ENCODE measurements at places on chromosomes 13 and 19.

DNA sequence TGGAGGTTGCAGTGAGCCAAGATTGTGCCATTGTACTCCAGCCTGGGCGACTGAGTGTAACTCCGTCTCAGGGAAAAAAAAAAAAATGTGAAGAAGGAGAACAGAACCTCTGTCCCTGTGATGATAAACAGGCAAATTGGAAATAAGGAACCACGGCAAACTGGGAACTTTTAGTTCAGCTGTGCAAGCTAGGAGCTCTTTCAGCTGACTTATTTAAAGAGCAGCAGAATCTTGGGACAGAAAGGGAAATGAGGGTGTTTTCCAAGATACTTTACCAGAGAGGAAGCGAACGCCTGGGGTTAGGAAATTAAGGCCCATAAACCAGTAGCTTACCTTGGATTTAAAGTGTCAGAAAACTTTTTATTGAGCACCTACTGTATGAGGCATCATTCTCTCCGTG, 3.0 kb upstream of the UPF1 start:
- DNase-seq, result no peak

- DNase-seq, result peak; percentile 55
These were observed 1.3 kb upstream of the LRCH1 start for GRCh38 chr13:46551410-46552302.

GRCh38 chr13:59545007-59545406, 618.7 kb downstream of the DIAPH3 start:
- no peak for DNase-seq

DNA sequence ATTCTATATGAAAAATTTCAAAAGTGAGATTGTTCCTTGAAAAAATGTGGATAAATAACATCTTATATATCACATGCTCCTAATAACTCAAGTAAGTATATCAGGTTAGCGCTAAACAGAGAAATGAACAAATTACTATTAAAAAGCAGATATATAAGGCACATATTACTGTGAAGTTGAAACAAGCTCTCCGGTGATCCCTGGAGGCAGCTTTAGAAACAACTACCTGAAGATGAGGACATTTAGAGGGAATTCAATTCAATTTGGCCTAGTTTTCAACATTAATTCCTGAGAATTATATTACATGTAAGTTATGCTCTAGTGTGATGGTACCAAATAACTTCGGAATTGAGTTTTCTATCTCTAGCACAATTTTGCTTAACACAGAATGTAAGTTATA, 1373.6 kb upstream of the SPRY2 start:
- DNase-seq, result no peak

DNA sequence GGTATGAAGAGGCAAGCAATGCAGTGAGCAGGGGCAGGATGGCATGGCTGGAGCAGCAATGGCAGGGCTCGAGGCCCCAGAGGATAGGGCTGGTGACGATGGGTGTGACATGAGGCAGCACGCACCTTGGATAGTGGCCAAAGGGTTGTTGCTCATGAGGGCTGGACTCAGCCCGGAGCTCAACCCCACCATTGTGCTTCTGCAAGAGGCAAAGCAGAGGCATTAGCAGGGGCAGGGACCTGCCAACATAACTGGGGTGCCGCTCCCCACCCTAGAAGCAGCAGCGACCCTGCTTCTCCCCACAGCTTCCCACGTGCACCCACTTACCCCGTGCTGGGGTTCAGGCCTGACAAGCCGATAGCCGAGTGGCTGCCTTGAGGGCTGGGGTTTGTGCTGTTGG, 15.8 kb downstream of the ZNF574 start:
- no peak for DNase-seq

DNA sequence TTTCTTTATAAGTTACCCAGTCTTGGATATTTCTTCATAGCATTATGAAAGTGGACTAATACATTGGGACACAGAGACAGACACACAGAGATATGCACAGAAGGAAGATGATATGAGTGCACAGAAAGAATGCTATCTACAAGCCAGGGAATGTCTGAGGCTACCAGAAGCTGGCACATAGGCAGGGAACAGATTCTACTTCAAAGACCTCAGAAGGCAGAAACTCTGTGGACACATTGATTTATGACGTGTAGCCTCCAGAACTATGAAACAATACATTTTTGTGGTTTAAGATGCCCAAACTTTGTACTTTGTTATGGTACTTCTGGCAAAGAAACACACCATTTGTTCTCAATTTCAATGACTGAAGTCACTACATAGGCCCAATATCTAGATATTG, 556.7 kb downstream of the PCDH9 start:
- DNase-seq, result no peak

- no peak for DNase-seq
These were observed 12.2 kb downstream of the TMEM160 start for GRCh38 chr19:47036097-47036651.

GRCh38 chr19:16449330-16449961, 22.3 kb downstream of the EPS15L1 start:
- peak; percentile 66 for DNase-seq

DNA sequence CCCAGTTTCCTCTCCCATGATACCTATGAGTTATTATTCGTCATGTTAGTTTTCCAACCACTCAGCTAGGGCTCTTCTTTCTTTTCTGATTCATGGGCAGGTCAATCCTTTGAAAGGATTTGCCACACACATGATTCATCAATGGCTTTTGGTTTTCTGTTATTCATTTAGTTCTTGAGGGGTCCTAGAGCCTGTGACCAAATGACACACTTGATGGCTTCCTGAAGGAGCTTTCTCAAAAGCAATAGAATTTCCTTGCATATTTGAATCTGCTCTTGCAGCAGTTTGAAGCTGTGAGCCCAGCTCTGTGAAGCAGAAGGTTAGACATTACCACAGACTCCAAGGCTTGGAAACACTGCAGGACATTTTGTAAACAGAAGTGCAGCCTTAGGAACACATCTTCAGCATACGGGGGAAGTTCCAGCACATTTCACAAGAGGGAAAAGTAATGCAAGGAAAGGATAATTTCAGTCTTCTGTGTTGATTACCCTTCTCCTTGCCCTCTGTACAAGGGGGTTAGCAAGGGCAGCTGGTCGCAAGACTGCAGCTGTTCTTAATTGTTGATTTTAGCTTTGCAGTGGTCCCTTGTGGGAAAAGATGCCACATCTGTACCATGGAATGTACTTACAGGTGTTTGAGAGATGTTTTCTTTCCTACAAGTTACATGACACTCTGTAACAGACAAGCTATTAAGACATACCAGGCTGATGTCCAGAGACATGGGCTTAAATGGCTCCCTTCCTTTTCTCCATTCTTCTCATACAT, 338.6 kb downstream of the KCNRG start:
- no peak for DNase-seq

- no peak for DNase-seq
These were observed 111.0 kb downstream of the RGCC start for GRCh38 chr13:41568143-41568971.

- DNase-seq, result no peak
These were observed 5.5 kb upstream of the RLN3 start for GRCh38 chr19:14022469-14022868.

DNA sequence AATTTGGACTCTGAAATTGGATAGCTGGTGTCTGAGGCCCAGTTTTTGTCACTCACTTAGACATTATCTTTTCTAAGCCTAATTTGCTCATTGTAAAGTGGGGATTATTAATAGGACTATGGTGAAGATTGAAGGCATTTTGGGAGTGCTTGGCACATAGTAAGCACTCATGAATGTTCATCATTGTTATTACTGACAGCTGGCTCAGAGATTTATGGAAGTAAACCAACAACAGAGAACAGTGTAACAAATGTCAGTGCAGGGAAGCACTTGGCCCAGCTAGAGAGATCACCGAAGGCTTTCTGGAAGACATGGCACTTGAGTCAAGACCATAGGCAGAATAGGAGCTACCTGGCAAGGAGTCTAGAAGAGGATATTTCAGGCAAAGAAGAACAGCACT, 92.3 kb downstream of the RFC3 start:
- DNase-seq, result no peak

- no peak for DNase-seq
These were observed at the start of gene SHISA7 for GRCh38 chr19:55443045-55443823. TSS of gene SHISA7 (minus strand) at chr19:55443300. CDS start at chr19:55442863, 437 bp downstream.

DNA sequence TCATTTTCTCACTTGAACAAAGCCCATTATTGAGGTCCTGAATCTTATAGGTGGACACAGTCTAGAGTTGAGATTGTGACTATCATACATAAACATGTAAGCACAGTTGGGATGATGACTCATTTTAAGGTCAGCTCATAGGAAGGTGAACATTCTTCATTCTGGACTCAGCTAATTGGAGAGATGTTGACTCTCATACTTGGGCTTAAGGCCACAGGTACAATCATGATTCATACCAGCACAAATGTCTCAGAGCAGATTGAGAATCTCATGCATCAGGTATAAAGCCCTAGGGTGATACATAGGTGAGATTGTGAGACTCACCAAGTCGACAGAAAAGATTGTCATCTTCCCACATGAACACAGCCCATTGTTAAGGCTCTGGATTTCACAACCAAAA, 62.3 kb upstream of the ZNF724 start:
- no peak for DNase-seq

DNA sequence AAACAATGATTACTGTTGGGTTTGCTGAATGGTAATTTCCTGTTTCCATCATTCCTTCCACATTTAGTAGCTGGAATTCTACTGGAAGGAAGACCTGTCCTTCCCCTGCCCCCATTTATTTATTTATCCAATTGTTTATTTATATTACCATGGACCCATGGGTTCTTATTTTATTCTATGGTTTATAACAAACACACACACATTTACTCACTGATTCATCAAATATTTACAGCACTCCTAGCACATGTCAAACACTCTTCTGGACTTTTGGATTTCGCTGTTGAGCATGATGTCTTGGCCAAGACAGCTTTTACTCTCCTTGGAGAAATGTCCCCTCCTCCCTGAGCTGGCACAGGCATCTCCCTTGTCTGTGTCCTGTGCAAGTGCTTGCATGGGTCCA, 227.8 kb upstream of the MAB21L1 start:
- DNase-seq, result no peak

GRCh38 chr19:40279761-40280607, 5.2 kb downstream of the AKT2 start:
- DNase-seq, result peak; percentile 24

DNA sequence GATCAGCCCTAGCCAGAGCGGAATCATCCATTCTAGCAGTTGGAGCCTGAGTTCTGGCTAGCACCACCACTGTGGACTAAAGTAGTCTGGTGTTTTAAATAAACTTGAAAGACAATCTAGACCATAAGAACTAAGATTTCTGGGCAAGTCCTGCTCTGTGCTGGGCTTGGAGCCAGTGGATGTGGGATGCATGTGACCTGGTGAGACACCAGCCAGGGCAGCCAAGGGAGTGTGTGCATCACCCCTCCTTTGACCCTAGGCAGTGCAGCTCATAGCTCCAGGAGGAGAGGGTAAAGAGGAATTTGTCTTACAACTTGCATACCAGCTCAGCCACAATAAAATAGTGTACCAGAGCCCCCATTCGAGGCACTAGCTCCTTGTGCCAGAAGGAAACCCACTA, 21.0 kb downstream of the ITGBL1 start:
- DNase-seq, result no peak

- no peak for DNase-seq
These were observed 187.3 kb downstream of the NUFIP1 start for GRCh38 chr13:44801990-44802389.

DNA sequence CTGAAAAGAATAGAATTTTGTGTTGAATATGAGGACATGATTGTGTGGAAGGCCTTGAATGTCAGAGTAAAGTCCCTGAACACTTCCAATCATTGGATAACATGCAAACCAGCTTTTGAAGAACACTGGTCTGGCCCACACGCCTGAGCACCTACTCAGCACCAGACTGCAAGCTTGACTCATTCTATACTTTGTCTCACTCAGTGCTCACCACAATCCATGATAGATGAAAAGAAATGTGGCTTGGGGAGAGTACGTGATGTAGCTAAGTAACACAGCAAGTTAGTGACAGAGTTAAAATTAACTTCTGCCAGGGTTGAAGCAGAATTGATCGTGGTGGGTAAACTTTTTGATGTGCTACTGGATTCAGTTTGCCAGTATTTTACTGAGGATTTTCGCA, 12.0 kb downstream of the DLEU7 start:
- peak; percentile 15 for DNase-seq

- DNase-seq, result no peak
These were observed 5.8 kb upstream of the DYRK1B start for GRCh38 chr19:39839678-39840327.

- DNase-seq, result no peak
These were observed 393.5 kb upstream of the PCDH9 start for GRCh38 chr13:67623630-67624029.

- no peak for DNase-seq
These were observed 6.9 kb downstream of the ZNF222 start for GRCh38 chr19:44032001-44032610.

DNA sequence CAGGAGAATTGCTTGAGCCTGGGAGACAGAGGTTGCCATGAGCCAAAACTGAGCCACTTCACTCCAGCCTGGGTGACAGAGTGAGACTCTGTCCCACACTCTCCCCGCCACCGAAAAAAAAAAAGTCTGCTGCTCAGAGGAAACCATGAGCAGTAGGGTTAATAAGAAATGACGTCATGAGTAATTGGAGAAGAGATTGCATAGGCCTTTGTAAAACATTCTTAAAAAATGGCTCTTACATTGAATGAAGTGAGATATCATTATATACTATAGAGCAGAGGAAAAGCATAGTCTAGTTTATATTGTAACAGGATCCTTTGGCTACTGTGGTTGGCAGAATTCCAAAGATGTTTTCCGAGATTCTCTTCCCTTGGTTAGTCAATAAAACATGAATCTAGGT, 228.2 kb downstream of the PCDH20 start:
- DNase-seq, result no peak
